ENCODE measurements at places on chromosomes 11 and 22.

GRCh38 chr11:79206951-79207350, 233.9 kb downstream of the TENM4 start:
- DNase-seq, result no peak

- no peak for DNase-seq
Measured at GRCh38 chr22:43164636-43165035, 13.3 kb downstream of the TSPO start.

DNA sequence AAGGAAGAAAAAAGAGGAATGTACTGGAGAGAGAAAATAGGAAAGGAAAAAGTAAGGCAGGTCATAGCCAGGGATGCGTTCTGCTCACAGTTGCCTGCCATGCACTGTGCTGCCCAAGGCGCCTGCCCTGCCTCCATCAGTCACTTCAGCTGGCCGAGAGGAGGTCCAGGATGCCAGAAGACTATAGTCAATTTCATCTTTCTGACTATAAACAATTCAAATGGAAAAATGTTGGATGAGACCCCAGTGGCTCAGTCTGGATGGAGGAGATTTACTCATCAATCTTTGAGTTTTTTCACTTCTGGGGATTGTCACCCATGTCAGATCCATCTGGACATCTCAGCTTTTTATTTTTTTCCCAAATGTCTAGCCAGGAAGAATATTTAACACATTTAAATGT, 36.7 kb upstream of the CLMP start:
- DNase-seq, result no peak

GRCh38 chr11:92848578-92848977, 120.9 kb upstream of the MTNR1B start:
- no peak for DNase-seq

DNA sequence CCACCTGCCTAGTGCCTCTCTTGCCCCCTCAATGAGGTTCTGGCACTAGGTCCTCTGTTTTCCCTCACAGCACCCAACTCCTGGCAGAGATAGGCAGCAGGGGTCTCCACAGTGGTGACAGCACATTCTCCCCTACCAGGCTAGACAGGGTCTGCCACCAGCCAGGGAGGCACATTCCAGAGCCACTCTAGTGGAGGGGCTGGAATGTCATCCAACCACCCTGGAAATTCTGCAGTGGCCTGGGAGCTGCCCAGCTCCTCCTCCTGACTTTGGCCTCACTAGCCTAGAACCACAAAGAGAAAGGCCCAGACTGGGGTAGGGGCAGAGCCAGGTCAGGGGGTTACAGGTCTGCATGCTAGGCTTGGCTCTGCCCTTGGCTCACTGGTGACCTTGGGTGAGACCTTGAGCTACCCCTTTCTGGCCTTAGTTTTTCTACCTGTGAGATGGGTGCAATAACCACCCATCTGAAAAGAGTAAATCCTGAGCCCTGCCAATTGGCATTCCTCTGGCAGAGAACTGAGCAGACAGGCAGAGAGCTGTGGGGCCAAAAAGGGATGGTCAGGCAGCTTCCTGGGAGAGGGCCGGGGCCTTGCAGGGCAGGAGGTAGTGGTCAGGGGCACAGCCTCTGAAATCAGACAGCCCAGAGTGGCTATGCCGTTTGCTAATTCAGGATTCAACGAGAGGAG, 7.1 kb downstream of the P2RY2 start:
- no peak for DNase-seq

DNA sequence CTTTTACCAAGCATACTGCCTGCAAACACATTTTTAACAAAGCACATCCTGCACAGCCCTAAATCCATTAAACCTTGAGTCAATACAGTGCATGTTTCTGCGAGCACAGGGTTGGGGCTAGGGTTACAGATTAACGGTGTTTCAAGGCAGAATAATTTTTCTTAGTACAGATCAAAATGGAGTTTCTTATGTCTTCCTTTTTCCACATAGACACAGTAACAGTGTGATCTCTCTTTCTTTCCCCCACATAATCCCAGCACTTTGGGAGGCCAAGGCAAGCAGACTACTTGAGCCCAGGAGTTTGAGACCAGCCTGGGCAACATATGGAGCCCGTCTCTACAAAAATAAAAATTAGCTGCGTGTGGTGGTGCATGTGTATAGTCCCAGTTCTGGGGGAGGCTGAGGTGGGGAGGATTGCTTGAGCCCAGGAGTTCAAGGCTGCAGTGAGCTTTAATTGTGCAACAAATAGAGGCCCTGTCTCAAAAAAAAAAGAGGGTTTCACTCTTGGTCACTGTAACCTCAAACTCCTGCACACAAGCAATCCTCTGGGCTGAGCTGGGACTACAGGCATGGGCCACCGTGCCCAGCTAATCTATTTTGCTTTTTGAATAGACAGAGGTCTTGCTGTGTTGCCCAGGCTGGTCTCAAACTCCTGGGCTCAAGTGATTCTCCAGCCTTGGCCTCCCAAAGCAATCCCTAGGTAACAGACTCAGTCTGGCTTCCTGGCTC, 19.7 kb upstream of the SLC3A2 start:
- no peak for DNase-seq

DNA sequence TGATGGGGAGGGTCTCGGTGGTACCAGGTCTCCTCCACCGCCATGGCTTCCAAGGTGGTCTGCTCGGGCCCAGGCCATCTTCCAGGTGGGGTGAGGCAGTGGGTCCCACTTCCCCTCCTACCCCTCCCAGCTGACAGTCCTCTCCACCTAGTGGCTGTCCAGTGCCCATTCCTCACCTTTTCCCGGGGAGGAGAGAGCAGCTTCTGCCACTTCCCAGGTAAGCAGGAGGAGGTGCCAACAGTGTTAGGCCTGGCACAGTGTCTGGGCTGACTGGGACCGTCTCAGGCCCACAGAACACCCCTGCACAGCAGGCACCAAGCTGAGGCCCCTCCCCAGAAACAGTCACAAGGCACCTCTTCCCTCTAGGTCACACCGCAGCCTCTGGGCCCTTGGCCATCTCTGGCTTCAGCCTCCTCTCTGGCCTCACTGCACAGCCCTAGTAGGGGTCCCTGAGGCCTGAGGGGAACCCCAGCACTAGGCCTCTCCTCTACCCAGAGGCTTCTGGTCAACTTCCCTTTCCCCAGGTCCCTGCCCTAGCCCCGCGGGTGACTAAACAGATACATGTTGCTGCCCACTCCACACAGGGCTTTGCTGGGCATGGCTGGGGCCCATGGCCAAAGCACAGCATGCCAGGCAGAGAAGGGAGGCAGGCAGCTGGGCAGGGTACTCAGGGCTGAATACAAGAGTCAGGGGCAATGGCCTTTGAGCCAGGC, 2.3 kb upstream of the ANKRD13D start:
- no peak for DNase-seq

GRCh38 chr22:31561238-31561887, 65.0 kb downstream of the SFI1 start:
- DNase-seq, result no peak

DNA sequence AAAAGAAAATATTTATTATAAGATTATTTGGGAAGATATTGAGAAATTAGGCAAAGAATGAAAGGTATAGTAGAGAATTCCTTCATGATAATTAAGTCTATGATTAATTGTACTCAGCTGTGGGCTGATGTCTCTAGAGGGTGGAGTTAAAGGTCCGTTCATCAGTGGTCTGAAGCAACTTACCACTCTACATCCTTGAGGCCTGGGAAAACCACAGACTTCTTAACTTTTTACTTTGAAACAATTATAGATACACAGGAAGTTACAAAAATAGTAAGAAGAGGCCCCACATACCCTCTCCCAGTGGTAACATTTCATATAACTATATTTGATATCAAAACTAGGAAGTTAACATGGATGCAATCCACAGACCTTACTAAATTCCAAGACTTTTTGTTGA, 167.0 kb upstream of the NECTIN1 start:
- no peak for DNase-seq

DNA sequence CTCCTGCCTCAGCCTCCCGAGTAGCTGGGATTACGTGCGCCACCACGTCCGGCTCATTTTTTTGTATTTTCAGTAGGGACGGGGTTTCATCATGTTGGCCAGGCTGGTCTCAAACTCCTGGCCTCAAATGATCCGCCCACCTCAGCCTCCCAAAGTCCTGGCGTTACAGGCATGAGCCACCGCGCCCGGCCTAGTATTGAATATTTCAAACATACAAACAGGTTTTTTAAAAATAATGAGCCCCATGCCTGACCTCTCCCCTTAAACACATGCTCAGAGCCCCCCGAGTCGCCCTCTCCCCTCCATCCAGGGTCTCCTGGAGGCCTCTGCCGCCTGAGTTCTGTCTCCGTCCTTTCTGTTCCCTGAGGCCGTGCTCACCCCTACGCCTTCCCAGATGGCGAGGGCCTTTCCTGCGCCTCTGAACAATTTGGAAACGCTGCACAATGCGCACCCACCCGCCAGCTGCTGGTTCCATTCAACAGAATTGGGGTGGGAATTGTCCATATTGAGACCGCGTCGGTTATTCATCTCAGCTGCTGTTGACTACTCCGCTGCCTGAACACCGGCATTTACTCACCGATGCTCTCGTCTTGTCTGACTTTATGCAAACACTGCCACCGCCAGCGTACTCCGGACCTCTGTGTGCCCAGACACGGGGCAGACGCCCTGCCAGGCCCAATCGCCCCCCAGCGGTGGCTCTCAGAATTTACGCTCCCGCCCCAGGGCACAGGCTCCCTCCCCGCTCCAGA, 13.6 kb upstream of the RNH1 start:
- DNase-seq, result no peak

DNA sequence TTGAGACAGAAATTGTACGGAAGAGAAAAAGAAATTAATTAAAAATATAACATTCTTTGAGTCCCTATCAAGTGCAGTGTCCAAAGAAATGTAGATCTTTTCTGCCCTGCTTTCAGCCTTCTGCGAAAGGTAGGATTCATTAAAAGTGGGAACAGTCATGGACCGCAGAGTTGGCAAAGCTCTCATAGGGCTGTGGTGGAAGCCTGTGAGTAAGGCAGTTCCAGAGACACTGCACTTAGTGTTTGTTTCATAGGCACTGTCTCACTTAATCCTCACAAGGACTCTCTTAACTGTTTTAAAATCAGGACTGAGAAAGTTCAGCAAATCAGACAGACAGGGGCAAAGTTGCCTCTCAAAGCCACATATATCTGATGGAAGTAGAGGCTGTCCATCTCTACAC, 5.5 kb downstream of the MRGPRX2 start:
- DNase-seq, result no peak

- peak; percentile 34 for DNase-seq
Measured at GRCh38 chr11:57711414-57712255, at the start of gene MED19. MED19 (minus strand) TSS chr11:57712215; CDS start chr11:57712179, 36 bp downstream.

DNA sequence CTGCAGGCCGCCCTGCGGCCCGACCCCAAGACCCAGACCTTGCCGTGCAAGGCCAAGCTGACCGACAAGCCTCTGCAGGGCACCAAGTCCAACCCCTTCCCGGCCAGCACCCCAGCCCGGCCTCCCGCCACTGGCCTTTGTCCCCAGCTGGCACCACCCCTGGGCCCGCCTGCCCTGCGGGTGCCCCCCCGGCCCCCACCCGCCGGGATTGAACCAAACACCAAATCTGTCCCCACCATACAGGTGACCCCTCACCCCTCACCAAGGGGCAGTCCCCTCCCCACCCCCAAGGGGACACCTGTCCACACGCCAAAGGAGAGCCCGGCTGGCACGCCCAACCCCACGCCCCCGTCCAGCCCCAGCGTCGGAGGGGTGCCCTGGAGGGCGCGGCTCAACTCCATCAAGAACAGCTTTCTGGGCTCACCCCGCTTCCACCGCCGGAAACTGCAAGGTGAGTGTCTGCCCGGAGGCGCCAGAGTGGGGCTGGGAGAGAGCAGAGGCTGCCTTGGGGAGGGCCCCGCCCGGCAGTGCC, 36.2 kb downstream of the MOB2 start:
- no peak for DNase-seq

DNA sequence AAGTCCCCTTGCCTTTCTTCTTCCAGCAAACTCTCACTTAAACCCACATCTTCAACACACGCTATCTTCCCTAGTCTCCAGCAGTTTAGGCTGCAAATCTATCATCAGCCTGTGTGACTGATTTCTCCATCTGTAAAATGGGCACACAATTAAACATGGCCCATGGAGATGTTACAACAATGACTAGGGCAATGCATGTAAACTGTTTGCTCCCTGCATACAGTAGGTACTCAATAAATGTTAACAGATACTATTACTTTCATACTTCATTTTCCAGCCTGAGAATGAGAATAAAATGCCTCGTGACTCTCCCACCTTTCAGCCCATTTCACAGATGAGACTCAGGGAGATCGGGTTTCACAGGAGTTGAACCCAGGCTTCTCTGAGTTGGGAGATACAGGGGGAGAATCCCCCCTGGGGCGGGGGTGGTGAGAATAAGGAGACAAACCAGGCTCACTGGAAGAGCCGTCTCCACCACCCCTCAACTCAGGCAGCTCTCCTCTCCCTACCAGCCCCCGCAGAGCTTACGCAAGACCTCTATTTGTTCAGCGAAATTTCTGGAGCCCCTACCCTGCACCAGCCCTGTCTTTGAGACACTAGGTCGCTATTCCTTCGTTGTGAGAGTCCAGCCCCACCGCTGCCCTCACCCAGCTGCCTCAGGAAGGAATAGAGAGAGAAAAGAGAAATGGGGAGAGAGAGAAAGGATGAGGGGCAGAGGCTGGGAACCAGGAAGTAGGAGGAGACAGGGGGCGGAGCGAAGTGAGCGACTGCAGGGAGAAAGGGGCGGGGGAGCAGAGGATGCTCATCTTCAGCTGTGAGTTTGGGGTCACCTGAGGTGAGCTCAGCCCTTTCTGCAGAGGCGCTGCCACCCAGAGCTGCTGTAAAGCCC, 42.1 kb upstream of the KLHL35 start:
- DNase-seq, result no peak

- no peak for DNase-seq
Measured at GRCh38 chr22:19716829-19717105, 2.5 kb downstream of the SEPTIN5 start.

DNA sequence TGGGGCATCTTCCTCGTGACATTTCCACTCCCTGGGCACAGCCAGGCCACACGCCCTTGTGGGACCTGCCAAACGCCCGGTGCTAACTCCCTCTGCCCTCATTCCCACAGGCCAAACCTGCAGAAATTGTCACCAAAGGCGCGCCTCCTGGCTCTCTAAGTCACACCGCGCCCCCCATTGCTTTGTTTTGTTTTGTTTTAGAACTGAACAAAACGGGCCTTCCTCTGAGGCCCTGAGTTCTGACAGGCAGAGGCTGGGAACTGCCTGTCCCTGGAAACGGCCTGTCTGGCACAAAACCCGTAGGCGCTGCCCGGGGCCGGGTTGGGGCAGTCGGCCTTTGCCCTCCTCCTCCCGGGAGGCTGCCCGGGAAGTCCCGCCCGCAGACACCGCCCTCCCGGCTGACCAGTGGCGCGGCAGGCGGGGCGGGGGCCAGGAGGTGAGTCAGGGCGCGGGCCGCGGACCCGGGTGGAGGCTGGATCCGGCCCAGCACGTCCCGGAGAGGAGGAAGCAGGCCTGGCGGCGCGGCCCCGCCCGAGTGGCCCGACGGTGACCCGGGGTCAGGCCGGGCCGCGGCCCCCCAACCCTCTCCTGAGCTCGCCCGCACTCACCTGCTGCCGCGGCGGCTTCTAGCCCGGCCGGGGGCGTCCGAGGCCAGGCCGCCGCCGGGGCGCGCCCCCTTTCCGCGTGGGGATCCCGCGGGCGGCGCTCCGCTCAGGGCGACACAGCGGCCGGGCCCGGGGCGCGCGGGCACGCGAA, 465 bp downstream of the SUN2 start:
- DNase-seq, result peak; percentile 45

GRCh38 chr11:8286886-8287285, 23.2 kb upstream of the LMO1 start:
- DNase-seq, result no peak

GRCh38 chr22:21674638-21675245, 8.9 kb downstream of the PPIL2 start:
- no peak for DNase-seq
